Activated naive CD8-positive, alpha-beta T cell treated with anti-CD3 and anti-CD28 coated beads for 36 hours (primary cell): ENCODE measurements at places on chromosomes 1 and 21. TPM values are rescaled to one million over a fixed set of nuclear protein-coding genes. Genes with fewer than 3 reads are reported as not detected.

NUP210L gene
- total RNA-seq, result not detected

KPNA6 gene
- total RNA-seq, result 88.3 TPM

WNT3A gene
- total RNA-seq, result not detected

RAB3B gene
- 0.06 TPM for total RNA-seq

S100A8 gene
- not detected for total RNA-seq

ITGB3BP gene
- total RNA-seq, result 60.8 TPM

E2F2 gene
- total RNA-seq, result 36.1 TPM

ACTL8 gene
- total RNA-seq, result not detected
